ENCODE measurements at places on chromosomes 4 and X.

GRCh38 chr4:4639370-4639769 is 97.5 kb upstream of the STX18 start:
- DNase-seq, result no peak

DNA sequence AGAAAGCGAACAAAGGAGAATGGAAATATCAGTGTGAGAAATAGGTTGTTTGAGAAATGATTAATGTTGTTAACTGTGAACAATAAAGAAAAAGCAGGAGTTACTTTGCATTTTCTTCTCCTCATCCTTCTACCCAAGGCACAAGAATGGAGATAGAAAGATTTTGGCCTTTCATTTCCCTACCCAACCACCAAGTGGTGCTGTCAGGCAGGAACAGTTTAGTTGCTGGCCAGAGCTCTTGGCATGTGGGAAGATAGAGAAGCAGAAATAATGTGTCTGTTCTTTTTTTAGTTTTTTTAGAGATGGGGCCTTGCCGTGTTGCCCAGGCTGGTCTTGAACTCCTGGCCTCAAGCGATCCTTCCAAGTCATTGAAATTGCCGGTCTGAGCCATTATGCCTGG is 12.8 kb downstream of the HOPX start:
- DNase-seq, result no peak

DNA sequence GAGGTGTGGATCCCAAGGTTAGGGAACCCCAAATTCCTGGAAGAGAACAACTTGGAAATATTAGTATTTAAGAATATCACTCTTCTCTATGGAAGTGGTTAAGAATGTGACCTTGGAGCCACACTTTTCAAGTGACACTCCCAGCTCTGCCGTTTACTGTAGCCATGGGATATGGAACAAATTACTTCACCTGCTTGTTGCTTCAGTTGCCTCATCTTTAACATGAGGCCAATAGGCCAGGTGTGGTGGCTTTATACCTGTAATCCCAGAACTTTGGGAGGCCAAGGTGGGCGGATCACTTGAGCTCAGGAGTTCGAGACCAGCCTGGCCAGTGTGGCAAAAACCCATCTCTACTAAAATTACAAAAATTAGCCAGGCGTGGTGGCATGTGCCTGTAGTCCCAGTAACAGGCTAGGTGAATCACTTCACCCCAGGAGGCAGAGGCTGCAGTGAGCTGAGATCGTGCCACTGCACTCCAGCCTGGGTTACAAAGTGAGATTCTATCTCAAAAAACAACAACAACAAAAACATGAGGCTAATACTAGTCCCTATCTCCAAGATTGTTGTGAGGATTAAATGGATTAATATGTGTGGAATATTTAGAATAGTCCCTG is 13.0 kb downstream of the IL13RA1 start:
- no peak for DNase-seq

DNA sequence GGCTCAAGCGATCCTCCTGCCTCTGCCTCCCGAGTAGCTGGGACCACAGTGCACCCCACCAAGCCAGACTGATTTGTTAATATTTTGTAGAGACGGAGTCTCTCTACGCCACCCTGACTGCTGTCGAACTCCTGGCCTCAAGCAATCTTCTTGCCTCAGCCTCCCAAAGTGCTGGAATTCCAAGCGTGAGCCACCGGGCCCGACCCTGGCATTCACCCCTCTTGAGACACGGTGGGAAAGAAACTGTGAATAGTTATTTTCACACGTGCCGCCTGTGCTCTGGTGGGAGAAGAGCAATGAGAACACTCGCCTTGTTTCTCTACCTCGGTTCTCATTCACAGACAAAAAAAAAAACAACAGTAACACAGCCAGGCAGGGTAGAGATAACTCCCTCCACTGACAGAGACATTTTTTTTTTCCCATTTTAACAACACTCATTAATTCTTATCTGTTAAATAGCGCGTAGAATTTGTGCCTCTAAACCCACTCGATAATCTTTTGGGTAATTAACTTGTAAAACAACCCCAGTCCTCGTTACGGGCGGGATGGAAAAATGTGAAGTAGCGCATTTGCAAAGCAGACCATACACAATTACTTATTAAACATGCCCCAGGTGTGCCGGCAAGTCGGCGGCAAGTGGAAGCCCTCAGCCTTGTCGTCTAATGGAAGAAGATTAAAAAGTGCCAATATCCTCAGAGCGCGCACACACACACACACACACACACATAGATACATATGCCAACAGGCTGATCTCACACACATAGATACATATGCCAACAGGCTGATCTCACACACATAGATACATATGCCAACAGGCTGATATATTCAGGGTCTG is 103.3 kb downstream of the DHRSX start:
- DNase-seq, result no peak

DNA sequence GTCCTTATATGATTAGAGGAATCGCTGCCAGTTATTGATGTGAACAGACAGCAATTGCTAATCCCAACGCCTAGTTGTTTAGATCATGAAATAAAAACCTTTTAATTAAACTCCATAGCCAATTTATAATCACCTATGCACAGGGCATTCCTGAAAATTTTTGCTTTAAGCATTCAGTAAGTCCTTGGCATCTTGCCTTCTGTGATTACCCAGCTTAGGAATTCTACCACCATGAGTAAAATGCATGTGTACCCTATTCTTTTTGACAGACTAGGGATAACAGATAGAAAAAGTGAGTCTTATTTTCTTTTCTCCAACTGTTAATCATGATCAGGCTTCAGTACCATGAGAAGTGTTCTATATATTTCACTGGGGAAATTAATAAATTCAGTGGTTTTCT is 995.3 kb upstream of the GRIA3 start:
- DNase-seq, result no peak

GRCh38 chr4:88144048-88144447 is 14.4 kb downstream of the ABCG2 start:
- DNase-seq, result no peak

- DNase-seq, result peak; percentile 21
Observed at GRCh38 chrX:46912098-46912602, at the start of gene JADE3. Gene JADE3, plus strand, starts transcription at chrX:46912421. Its CDS starts 72,474 bp downstream, at chrX:46984895.

- DNase-seq, result no peak
Observed at GRCh38 chr4:88108747-88109122, 49.7 kb downstream of the ABCG2 start.

DNA sequence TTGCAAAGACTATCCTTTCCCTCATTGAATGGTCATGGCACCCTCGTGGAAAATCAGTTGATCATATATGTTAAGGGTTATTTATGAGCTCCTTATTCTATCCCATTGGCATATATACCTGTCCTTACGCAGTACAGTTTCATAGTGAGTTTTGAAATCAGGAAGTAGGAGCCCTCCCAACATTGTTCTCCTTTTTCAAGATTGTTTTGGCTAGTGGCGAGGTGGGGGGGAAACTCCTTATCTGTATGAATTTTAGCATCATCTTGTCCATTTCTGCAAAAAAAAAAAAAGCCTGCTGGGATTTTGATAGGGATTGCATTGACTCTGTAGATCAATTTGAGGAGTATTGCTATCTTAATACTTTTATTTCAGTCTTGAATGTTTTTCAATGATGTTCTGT is 2.5 kb upstream of the USP9X start:
- DNase-seq, result no peak

- peak; percentile 80 for DNase-seq
Observed at GRCh38 chrX:23503835-23504539, 163.3 kb upstream of the PRDX4 start.

DNA sequence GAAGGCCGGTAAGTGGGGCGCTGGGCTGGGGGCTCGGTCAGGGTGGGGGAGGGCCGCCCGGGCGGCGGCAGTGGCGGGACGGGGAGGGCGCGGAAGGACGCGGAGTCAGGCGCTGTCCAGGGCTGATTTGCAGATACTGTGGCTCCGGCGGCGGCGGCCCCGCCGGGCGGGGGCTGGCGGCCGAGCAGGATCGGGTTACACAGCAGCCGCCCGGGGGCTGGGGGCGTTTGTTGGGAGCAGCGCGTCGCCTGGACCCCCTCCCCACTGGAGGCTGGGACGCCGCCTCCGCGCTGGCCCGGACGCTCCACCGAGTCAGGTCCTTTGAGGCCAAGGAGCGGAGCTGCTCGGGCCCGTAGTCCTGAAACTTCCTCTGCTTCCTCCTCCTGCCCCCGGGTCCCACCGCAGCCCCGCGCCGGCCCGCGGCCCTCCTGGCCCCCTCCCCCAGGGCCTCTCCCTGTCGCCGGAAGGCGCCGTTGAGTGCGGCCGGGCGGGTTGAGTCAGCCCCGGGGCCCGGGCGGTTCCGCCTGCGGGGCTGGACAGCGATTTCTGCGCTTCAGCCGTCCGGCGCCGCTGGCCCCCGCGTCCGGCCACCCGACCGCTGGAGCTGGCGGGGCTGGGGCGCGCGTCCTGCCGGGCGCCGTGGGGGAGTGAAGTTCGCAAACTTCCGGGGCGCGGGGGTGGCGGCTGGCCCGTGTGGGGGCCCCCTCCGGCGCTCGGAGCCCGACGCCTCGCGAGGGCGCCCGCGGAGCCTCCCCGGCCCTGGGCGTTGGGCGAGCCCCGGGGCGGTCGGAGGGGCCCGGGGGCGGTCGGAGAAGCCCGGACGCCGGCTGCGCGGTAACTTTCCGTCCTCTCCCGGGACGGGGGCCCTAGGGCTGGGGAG is 746 bp downstream of the REST start:
- DNase-seq, result peak; percentile 32

GRCh38 chr4:140752291-140753068 is 3.7 kb downstream of the TBC1D9 start:
- DNase-seq, result no peak

- DNase-seq, result no peak
Observed at GRCh38 chr4:185700048-185700447, 111.9 kb downstream of the SORBS2 start.

DNA sequence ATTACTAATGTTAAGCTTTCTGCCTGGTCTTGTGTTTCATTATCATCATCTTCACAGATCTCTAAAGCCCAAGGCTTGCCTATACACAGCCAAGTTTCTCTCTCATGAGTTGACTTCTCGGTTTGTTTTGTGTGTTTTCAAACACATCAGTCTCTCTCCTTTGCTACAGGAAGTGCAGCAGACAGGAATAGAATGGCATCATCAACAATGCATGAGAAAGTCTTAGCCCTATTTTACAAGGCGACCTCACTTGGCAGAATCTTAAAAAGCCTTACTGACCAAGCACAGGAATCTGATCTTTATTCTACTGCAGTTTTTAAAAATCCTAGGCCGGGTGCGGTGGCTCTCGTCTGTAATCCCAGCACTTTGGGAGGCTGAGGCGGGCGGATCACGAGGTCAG is 36.8 kb downstream of the CC2D2A start:
- DNase-seq, result peak; percentile 54
